Activated naive CD8-positive, alpha-beta T cell treated with anti-CD3 and anti-CD28 coated beads, Interleukin-2, amount 10 ng/mL, durations not matched to agents 7 days and 5 days (primary cell): ENCODE measurements at places on chromosomes 1 and 21.
A peak's percentile ranks its signal among the peaks of the same experiment; 100 is the strongest.

GRCh38 chr1:145949219-145949618, 8.6 kb downstream of the LIX1L start:
- DNase-seq, result no peak

GRCh38 chr1:75475696-75476095, 135.2 kb downstream of the SLC44A5 start:
- DNase-seq, result no peak

DNA sequence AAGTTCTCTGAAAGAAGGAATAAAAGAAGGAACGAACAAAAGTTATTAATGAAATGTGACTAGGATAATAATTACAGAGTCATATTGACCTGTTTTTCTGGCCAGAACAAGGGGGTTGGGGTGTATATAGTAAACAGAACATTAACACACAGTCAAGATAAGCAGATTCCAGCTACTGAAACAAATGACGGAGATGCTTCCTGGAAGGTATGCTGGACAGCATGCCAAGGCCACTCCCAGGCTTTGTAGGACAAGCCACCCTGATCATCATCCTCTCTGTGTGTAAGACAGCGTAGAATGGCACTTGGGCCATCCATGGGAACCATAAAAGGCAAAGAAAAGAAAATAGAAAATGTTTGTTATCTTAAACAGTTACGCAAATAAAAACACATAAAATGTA, 120.7 kb downstream of the TGFBR3 start:
- no peak for DNase-seq

- no peak for DNase-seq
Measured at GRCh38 chr1:60622486-60622885, 459.9 kb upstream of the NFIA start.

- DNase-seq, result no peak
Measured at GRCh38 chr1:26276432-26276838, 3.5 kb upstream of the SH3BGRL3 start.

DNA sequence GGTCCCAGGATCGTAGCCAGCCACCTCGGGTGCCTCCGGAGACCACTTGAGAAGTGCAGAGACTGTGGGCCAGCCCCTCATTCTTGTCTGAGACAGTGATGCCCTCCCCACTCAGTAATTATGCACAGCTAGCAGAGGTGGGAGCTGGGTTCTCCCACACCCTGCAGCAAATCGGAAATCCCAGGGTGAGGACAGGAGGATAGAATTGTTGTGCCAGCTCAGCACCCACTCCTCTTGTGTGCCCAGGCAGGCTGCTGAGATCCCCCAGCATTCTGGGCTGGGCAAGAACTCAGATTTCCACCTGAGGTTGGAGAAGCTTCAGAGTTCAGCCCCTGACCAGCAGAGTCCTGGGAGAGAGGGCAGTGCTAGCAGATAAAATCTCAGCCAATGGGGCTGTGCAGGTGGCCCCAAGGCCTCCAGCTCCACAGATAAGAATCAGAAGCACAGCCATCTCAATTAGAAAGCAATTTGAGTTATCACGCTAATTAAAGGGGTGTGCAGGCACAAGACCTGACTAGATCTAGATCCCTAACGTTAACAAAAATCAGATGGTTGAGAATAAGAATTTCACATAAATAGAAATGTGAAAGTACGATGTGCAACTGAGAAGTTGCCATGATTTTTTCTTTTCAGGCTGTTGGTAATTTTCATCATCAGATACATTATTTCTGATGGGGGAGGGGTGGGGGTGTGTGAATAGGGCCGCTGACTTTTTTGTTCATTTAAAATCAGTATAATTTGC, 45.5 kb upstream of the IRF2BP2 start:
- DNase-seq, result no peak

DNA sequence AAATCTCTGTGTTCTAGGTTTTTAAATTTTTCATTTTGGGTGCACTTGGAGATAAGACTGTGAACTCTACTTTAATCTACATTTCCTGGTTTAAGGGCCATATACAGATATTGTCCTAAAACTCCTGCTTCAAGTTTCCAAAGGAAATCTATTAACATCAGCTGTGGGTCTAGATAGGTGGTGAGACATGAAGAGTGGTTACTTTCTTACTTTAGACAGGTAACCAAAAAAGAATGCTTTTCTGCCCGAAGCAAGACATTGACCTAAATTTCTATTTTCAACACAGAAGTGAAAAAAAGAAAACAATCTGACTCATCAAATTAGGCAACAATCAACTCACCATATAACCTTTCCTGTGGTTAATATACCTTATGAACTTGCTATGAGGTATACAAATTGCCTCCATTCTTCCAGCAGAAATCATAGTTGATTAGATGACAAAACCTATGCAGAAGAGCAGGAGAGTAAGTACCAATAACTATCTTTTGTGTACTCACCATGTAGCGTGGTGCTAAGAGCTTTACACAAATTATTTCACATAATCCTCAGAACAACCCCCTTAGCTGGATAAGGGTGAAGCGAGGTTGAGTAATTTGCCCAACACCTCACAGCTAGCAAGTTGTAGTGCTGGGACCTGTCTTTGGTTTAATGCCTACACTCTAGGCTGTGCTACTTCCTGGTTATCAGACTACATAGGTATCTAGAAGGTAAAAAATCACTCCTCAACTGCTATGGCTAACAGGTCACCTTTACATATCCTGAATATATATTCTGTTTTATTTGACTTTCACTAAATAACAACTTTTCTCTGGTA, 23.4 kb upstream of the PTPN14 start:
- no peak for DNase-seq

- peak; percentile 15 for DNase-seq
Measured at GRCh38 chr1:202623075-202623474, 87.2 kb downstream of the SYT2 start.
